Foreskin keratinocyte (primary cell): ENCODE measurements at places on chromosomes 6 and 20. TPM values are rescaled to one million over a fixed set of nuclear protein-coding genes. Genes with fewer than 3 reads are reported as not detected.

The KIAA1755 gene
- polyA plus RNA-seq, result 0.04 and 0.06 TPM in 2 replicates

- peak; percentile 87 for DNase-seq
Measured at GRCh38 chr6:45783716-45784115, 231.9 kb downstream of the CLIC5 start.

The ZGPAT gene
- 23.3 and 24.8 TPM in 2 replicates for polyA plus RNA-seq

DNA sequence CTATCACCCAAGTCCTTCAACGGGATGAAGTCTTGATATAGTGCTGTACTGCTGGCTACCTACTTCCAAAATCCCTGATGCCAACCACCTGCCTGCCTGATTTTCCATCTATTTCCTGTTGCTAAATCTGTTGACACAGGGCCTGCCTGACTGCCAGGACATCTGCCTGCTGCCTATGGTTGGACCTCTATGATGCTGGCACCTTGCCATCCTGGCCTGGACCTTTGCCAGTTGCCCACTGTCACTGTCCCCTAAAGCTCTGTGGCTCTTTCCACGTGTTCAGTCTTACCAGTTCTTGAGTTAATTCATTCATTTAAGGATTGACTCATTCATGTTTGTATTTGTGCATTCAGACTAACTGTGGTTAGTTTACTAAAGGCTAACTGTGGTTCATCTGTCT is 9.2 kb upstream of the RGS17 start:
- no peak for DNase-seq

GRCh38 chr6:43021270-43022047 is at the start of gene RRP36:
Gene RRP36 (plus strand): TSS chr6:43021623. CDS start chr6:43021655, 32 bp downstream.
- peak; percentile 10 for DNase-seq

- no peak for DNase-seq
Measured at GRCh38 chr6:32888576-32888975, 34.6 kb downstream of the PSMB9 start.

The MCCD1 gene
- not detected in 2 replicates for polyA plus RNA-seq
